ENCODE measurements at places on chromosomes 5 and 9.

GRCh38 chr5:76473661-76474060 lies 70.6 kb downstream of the IQGAP2 start:
- DNase-seq: no peak

DNA sequence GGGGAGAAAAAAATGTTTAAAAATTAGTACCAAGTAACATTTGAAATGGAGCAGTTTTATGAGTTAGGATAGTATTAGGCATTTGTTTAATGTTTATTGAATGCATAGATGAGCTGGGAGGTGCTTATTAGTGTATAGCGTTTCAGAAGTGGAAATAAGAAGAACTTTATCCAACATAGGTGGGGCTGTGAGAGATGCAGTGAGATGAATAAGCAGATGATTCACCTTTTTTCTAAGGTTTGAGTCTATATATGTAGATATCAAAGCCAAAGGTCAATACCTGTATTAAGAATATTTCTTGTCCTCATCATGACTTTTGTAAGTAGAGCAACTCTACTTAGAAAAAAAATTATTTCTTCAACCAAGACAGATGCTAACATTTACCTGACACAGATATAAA lies 54.6 kb upstream of the POU4F3 start:
- no peak for DNase-seq

DNA sequence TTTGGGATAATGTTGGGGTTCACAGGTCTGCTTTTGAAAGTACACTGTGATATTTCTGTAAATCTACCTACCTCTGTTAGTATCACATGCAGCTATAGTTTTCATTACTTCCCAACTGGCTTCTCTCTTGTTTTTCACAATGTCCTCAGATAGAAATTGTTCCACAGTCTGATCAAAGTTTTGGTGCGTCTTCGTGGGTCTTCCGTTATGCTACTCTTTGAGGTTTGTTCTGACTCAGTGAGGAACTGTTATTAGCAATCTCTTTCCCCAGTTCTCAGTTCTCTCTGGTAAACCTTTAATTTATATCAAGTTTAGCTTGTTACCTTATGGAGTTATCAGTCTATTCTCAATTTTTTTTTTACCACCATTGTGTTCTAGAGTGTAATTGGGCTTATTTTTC lies 2061.2 kb upstream of the CDH9 start:
- DNase-seq: no peak

- no peak for DNase-seq
These were observed at the start of gene PSD2 for GRCh38 chr5:139795074-139796001. Gene PSD2 (plus strand): TSS chr5:139795808. CDS start chr5:139809441, 13,633 bp downstream.

- DNase-seq: no peak
These were observed 508.8 kb downstream of the SEMA5A start for GRCh38 chr5:9037048-9037447.

DNA sequence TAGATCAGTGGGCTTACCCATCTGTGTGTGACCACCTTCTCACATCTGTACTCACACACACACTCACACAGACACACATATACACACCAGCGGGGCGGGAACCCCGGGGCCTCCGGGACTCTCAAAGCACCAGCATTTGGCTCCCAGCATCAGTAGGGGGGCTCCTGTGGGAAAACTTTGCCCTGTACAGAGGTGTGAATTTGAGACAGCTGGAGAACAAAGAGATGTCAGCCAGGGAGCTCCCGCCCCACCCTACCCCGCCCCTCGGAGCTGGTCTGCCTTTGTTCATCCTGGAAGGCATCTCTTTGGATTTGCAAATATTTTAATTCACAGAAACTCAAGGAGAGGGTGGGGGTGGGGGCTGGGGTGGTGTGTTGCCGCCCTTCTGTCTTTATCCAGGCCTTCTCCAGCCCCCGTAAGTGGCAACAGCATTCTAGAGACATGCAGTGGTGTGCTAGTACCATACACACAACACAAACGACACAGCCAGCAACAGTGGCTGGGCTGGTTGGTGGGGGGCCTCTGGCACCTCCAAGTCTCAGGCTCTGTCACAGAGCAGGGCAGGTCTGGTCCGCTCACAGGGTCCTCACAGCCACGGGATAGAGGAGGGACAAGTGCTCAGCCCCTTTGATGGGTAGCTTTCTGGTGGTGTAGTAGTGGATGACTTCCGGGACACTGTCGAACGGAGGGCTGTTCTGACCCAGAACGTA lies 15.5 kb upstream of the SLC25A51 start:
- no peak for DNase-seq

DNA sequence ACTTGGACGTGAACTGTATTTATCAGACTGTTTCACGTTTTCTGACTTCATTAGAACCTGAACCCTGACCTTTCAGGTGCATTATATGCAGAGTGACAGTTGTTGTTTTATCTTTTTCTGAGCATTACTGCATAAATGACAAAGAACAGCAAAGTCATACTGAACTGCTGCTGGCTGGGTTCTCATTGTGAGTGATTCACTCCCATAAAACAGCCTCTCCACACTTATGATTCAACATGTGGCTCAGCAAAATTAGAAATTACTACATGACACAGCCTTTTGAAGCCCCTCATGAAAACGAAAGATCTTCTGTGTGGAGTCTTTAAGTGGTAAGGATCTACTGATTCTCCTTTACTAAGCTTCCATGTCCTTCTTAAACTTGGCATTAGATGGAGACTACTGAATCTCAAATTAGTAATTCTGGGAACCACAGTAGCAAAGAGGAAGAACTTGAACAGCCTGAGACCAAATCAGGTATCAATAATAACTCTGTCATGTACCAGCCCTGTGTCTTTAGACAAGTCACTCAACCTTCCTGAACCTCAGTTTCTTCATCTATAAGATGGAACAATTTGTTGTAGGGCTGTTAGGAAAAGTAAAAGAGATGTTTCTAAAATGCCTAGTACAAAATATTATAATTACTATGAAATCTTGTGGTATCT lies 172.3 kb upstream of the GNA14 start:
- DNase-seq: peak; percentile 61

- no peak for DNase-seq
These were observed 13.2 kb upstream of the ARHGEF28 start for GRCh38 chr5:73612799-73613198.

- no peak for DNase-seq
These were observed 388 bp downstream of the ANKS6 start for GRCh38 chr9:98795970-98796363.

DNA sequence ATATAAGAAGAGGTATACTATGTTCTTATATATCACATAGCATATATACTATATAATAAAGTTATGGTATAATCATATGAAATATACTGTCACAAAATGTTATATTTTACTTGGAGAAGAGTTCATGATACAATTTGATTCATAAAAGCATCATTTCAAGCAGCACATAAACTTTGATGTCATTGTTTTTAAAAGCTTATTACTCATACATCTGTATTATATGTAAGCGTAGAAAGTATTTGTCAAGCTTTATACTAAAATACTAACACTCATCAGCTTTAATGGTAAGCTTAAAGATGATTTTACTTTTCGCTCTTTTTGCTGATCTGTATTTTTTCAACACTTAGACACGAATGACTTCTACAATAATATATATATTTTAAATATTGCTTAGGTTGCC lies 34.0 kb upstream of the ZNF618 start:
- no peak for DNase-seq

DNA sequence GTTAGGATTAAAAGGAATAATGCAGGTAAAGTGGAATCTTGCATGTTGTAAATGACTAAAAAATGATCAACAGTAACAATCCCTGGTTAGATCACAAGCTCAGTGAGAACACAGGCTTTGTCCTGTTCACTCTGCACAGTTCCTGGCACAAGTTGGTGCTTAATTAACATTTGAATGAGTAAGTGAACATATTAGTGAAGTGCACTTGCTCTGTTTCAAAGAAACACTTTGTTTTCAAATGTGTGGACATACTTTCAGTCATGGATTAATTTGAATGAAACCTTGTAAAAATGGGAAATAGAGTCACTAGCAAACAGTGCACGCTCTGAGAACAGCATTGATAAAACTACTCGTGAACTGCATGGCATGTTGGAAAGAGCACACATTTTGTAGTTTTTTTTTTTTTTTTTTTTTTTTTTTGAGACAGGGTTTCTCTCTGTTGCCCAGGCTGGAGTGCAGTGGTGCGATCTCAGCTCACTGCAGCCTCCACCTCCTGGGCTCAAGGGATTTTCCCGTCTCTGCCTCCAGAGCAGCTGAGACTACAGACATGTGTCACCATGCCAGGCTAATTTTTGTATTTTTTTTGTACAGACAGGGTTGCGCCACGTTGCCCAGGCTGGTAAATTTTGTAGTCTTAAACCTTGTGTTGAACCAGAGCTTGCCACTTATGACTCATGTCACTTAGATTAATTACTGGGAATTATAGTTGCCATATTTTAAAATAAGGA lies 159.9 kb downstream of the LURAP1L start:
- peak; percentile 28 for DNase-seq

- peak; percentile 27 for DNase-seq
These were observed 40.0 kb upstream of the ABL1 start for GRCh38 chr9:130794923-130795495.

GRCh38 chr5:131495536-131496399 lies 139.3 kb downstream of the RAPGEF6 start:
- no peak for DNase-seq

DNA sequence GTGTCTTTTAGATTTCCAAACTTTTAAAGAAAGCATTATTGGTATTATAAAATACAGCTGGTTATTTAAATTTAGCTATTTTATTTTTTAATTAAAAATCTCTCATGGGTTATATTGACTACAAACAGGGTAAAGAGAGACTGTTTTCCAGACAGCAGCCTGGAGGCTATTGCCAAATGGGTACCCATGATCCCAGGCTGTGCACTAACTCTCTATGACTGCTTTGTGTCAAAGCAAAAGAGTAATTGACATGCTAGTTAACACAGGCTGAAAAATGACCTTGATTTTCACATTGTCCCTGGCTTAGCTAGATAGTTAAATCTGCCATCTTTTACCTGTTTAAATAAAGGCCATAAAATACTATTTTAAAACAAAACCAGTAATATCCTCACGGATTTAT lies 589.7 kb downstream of the ANXA1 start:
- DNase-seq: no peak

- no peak for DNase-seq
These were observed 71.9 kb downstream of the SFXN1 start for GRCh38 chr5:175550055-175550805.

DNA sequence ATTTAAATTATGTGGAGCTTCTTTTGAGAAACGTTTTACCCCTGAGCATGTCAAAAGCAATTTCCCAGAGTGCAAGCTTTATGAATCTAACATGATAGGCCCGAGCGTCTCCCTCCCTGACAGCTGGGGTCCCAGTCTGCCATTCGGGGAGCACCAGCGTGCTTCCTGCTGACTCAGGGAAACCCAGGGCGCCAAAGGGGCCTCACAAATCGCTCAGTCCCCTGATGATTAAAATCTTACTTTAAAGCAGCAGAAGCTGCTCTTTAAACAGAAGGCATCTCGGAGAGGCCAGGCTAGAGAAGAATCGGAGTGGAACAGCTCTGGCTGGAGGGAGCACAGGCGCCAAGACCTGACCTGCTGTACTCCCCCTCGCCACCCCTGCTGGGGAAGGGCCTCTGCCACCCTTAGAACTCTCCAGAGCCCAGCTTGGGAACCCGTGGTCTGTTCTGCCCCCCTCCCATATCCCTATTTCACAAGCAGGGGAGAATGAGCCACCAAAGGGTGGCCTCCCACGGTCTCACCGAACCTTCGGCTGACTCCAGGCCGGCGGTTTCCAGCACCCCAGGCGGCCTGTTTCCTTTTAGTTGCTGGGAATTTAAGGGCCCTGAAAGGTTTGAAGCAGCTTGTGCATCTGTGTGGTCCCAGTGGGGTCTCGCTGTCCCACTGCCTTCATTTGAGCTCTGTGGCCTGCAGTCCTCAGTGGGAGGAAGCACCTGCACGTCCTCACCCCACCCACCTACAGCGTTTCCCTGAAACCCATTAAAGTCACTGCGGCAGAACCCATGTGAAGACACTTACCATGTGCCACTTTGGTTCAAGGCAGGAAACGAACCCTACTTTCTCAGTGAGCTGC lies 147.6 kb downstream of the COL23A1 start:
- peak; percentile 13 for DNase-seq

DNA sequence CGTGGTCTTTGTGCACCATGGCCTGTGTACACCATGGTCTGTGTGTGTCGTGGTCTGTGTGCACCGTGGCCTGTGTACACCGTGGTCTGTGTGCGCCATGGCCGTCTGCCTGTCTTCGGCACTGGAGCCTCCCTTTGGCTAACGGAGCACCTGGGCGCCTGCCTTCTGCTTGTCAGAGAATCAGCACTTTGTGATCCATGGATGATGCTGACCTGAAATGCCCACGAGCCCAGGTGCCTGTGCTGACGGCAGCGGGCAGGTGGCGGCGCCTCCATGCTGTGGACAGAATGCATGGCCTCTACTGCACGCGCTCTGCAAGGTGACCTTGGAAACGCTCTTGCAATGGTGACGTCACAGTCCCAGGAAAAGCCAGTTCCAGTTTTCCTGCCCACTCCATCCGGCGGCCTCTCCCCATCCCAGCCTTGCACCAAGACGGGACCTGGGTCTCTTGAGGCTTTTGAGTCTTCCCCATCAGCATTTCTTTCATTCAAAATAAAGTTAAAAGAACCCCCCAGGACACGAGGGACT lies 14.6 kb downstream of the LCN9 start:
- no peak for DNase-seq

DNA sequence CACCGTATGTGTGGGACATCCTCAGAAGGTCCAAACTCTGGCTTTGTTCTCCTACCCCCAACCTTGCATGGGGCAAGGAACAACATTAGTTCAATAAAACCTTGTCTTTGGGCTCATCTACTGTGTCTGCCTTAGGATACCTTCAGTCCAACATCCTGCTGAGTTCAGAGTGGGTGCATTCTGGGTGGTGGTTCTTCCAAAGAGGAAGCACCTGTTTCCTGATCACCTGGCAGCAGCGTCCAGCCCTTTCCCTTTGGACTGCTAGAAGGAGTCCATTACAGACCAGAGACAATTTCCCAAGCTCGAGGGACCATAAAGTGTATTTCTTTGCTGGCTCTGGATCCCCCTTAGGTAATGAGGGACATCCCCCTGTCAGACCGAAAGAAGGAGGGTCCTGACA lies 154.1 kb downstream of the SEMA6A start:
- no peak for DNase-seq

DNA sequence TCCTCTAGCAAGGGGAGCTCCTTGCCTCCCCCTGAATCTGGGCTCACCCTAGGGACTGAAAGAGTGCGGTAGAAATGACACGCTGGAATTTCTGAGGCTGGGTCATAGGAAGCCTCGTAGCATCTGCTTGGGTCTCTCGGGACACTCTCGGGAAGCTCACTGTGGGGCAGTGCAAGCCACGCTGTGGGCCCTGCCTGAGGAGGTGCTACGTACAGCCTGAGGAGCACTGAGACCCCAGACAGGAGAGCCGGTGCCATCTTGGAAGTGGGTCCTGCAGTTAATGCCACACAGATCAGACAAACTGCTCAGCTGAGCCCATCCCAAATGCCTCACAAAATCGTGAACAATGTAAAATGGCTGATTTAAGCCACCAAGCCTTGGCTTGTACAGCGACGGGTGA lies 1.8 kb downstream of the MRPL36 start:
- DNase-seq: no peak

DNA sequence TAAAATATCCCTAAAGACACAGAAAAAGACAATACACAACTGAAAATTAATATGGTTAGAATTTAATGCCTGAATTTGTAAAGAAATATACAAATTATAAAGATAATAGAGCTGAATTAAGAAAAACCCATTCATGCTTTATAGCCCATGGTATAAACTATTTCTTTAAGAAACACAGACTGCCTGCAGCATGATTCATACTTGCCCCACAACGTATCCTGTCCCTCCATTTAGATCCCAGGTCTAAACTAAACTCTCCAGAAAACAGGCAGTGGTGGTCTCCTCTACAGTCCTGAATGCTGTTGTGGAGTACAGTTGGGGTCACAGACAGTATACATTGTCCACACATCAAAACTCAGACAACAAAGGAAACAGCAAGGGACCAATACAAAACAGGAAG lies 24.8 kb downstream of the IL6ST start:
- peak; percentile 31 for DNase-seq
